ENCODE measurements at places on chromosomes 4 and X. TPM values are rescaled to one million over a fixed set of nuclear protein-coding genes. Genes with fewer than 3 reads are reported as not detected.

GRCh38 chrX:71181558-71181909 lies 36.9 kb downstream of the NLGN3 start:
- no peak for DNase-seq

Gene AFP
- 0.45 TPM for total RNA-seq

DNA sequence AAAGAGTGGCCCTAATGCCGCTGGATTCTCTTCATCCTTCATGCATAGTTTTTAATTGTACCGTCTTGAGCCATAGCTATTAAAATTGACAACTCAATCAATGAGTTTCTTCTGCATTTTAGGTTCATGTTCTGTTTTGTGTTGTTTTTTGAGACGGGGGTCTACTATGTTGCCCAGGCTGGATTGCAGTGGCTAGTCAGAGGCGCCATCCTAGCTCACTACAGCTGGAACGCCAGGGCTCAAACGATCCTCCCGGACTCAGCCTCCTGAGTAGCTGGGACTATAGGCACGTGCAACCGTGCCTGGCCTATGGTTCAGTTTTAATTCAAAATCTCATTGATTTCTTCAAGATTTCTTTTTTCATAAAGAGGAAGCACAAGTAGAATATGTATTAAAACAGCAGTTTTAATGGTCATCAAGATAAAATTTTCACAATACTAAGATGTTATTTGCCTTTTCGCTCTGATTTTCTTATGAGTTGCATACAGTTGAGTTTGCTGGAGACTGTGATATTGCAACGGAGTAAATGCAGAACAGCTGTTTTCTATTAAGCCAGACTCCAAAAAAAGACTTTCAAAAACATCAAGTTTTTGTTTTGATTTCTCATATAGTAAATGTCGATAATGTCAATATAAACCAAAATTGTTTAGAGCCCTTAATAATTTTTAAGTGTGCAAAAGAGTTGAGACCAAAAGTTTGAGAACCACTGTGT lies 1.1 kb upstream of the STX18 start:
- DNase-seq = no peak

DNA sequence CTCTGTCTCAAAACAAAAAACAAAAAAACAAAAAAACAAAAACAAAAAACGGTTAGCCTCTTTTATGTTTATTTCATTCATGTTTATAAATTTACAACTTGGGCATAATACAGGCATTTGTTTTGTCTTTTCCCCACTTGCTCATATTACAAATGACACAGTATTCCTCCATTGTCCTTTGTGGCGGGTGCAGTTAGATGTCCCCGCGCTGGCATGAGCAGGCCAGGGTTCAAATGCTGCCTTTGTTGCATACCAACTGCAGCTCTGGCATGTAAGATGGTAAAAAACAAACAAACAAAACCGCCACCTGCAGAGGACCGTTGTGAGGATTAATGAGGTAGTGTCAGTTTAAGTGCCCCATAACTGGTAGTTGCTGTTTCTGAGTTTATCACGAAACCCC lies 16.1 kb upstream of the HPF1 start:
- DNase-seq = no peak

Gene SUPT20HL2
- total RNA-seq = 0.14 TPM

GRCh38 chr4:88070031-88070430 lies 62.6 kb downstream of the PKD2 start:
- DNase-seq = no peak

DNA sequence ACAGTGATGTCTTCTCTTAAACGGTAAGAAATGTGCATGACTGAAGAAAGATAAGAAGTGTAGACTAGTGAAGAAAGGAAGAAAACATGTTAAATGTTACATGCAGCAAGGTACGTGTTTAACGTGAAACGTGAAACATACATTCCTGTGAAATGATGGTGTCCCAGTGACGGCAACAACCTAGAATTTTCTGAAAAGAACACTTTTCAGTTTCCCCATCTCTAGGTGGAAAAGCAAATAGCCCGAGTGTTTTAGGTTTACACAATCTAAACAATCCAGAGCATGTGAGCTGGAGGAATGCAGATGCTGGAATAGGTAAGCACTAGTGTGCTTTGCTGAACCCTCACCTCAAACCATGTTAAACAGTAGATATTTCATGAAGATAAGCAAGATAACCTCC lies 60.7 kb downstream of the CLNK start:
- no peak for DNase-seq

DNA sequence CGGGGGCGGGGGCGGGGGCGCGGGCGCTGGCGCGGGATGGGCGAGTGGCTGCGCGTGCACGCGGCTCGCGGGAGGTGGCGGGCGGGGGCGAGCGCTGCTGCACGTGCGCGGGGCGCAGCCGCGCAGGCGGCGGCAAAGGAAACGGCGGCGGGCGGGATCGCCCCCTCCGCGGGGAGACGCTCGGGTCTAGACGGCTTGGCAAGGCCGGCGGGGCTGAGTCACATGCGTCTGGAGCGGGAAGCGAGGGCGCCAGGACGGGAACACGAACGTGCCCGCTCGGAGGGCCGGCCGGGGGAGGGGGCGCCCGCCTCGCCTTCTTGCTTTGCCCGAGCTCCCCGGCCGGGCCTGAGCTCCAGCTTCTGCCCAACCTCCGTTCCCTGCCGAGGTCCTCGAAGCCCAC lies 4.3 kb upstream of the HAUS7 start:
- DNase-seq = peak; percentile 23
